ENCODE measurements at places on chromosomes 7 and 10.
A peak's percentile ranks its signal among the peaks of the same experiment; 100 is the strongest.

DNA sequence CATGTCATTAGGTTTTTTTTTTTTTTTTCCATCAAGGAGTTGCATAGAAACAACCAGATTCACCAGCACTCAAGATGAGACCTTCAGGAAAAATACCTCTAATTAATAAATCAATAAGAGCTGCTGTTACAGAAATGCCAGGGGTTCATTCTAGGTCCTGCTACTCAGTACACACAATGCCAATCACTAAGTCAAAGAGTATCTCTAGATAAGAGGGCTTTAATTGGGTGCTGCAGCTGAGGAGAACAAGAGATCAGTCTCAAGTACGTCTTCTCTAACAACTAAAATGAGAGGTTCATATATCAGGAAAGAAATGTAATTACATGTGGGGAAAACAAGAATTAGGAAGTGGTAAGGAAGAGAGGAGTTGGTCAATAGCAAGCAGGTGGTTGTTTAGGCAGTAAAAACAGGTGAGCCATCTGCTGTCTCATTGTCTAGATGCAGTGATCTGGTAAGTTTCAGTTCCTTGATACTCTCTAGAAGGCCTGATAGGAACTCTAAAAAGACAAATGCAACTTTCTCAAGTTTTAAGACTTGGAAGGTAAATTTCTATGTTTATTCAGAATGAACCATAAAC is 272.9 kb upstream of the ZWINT start:
- DNase-seq, result no peak

GRCh38 chr10:30467651-30468338 is 33.8 kb downstream of the MAP3K8 start:
- DNase-seq, result no peak

DNA sequence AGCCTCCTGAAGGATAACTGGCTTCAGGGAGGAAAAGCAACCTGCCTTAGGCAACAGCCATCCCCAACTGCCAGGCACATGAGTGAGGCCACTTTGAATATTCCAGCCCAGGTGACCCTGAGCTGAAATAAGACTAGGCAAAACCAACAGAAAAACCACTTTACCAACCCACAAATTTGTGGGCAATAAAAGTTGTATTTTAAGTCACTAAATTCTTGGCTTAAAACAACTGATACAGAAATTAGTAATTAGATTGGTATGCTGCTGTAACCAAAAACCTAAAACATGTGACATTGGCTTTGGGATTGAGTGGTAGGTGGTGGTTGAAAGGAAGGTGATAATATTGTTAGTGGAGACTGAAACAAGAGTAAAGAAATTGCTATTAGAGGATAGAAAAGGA is 39.9 kb downstream of the ABCB4 start:
- DNase-seq, result no peak

GRCh38 chr7:90618876-90619275 is 22.8 kb downstream of the CDK14 start:
- no peak for DNase-seq

GRCh38 chr10:49280001-49280408 is 19.0 kb upstream of the C10orf71 start:
- no peak for DNase-seq

DNA sequence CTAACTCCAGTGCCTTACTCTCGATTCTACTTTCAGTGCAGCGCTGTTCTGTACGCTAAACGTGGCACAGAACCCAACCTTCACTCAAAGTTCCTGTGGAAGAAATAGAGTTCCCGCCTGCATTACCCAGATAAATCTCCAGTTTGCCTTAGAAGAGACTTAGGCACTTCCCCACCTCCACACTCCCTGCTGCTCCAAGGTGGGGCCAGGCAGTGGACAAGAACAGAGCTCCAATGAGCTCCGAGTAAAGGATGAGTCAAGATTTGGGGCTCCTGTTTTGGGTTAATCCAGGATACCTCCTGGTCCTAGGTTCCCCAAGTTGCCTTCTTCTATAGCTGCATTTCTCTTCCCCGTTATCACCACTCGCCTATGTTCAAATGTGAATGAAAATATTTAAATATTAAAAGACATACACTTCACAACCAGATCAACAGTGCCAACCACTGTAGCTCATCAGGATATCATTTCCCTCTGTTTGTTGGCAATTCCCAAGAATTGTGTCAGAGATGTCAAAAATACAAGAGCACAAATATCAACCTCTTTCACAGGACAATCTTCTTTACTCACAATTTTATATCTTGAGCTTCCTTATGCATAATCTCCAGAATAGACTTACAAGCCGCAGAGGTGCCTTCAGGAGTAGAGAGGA is 48.0 kb downstream of the MALSU1 start:
- no peak for DNase-seq

DNA sequence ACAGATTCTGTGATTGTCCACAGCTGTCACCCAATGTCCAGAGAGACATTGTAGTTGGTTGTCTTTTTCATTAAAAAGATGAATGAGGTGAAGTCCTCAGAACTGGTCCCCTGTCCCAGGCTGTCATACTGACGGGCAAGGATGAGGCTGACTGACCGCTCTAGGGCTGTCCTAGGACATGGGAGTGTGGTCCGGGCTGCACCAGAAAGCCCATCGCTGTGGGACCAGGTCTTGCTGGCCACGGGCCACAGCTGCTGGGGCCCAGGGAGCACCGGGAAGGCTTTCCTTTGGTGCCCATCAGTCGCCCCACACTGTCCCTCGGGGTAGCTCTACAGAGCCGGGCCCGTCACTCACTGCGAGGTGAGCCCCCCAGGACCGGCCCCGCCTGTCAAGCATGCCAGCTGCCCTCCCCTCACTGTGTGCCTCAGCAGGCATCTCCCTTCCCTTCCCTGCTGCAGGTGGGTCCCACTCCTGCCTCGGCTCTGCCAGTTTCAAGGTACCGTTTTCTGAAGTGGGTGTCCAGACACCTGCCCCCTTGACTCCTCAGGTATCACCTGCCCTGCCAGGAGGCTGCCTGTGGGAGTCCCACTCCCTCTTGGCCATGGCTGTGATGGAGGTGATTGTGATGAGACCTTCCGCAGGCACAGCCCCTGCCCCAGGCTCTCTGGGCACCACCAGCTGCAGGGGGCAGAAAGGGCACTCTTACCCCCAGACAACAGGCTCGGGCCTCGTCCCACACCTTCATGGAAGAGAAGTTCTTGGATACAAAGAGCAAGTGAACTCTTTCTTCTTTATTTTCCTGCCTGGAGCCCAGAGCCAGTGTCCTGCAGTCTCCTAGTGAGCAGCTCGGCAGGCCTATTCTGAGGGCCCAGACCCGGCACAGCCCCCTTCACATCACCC is 21.7 kb downstream of the LRRC27 start:
- no peak for DNase-seq

GRCh38 chr7:20019757-20020432 is 197.3 kb downstream of the MACC1 start:
- DNase-seq, result no peak

DNA sequence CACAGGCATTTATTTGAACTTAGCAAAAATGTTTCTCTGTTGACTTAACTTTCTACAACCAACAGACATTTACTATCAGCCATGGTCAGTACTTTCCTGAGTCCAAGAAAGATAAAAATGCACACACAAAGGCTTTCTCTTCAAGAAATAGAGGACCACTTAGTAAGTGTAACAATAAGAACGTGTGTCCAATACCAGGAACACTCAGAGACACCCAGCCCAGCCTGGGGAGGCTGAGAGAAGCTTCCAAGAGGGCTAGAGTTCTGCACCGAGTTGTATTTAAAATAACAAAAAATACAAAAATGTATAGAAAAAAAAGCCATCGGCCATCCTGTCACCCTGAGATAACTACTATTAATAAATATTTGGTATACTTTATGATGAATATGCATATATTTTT is 35.8 kb downstream of the VSTM4 start:
- DNase-seq, result no peak

- DNase-seq, result no peak
Observed at GRCh38 chr7:24910551-24911212, 69.3 kb downstream of the OSBPL3 start.

- DNase-seq, result no peak
Observed at GRCh38 chr7:150947241-150947745, 30.8 kb downstream of the KCNH2 start.

DNA sequence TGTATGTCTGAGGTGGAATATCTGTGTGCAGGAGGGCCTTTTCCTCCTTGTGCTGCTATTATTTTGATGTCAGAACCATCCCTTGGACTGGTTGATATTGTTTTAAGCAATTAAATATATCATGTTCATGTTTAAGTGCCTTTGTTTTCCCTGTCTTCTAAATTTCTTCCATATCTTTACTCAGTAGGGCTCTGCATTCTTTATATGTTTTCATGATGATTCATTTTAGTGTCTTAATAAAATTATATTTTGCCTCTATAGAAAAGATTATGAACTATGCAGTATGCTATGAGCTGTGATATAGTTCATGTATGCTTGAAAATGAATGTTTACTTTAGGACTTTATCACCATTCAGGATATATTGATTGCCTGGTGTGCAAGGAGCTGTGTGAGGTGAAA is 34.8 kb downstream of the AHR start:
- no peak for DNase-seq

DNA sequence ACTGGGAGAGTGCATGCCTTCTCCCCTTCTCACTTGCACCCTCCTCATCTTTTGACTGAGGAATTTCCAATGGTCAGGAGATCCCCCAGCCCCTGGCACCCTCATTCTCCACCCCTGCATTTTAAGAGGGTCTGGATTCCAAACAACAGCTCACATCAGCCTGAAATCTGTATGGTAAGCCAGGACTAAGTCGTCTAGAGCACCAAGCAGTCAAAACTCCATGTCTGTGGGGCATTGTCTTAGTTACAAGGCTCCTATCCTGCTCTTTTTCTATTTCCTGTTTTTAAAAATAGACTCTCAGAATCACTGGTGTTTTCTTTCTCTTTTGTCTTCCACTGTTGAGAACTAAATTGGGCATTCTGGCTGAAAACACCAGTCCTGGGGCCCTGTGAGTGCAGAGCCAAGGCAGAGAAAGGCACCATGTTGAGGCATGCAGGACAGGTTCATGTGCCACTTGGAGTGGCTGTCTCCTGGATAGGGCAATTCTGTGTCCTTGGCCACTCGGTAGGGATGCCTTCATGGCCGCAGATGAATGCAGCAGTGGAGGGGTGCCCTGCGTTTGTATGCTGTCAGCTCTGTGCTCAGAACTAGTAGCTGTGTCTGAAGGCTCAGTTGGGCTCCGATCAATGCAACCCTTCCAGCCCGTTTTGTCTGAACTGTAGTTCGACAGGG is 216.6 kb upstream of the YAE1 start:
- DNase-seq, result no peak

DNA sequence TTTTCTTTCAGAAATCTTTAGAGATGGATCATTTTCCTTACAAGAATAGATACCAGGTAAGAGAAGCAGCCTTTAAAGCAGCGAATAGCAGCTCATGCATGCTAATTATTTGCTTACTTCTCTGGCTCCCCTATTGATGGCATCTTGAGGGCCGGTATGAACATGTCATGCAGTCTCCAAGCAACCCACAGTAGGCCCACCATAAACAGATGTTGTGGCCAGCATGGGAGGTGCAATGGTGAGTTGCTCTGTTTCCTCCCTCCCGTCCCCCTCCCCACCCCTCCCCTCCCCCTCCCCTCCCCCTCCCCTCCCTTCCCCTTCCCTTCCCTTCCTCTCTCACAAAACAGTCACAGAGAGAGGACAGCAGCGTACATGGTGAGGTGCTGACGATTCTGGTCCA is 9.7 kb upstream of the ZNF273 start:
- DNase-seq, result no peak

DNA sequence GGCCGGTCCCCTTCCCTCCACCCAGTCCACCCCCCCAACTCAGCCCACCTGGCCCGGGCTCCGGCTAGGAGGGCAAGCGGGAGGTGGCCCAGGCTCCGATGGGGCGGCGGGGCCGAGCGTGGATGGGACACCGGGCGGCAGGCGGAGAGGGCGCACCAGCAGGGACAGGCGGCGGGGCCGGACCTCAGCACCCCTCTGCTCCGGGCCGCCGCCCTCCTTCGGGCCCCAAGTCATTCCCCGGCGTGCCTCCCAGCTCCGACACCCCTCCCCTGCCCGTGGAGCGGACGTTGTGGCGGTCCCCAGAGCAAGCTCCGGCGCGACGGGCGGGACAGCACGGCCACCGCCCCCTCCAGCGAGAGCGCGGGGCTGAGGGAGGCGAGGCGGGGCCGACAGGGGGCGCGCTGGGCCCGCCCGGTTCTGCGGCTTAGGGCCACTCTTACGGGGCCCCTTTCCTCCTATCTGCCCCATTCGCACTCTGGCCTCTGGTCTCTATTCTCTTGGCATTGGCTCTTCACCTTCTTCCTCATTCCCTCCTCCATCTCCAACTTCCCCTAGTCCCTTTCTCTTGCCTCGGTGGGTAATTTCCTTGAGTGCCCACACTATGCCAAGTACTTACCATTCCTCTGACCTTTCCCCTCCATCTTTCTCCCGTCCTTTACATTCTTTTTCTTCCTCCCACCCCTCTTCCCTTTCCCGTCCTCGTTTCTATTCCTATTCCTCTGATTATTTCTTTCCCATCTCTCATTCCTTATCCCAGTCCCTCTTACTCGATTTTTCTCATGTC is 701 bp upstream of the GBX1 start:
- no peak for DNase-seq

- DNase-seq, result no peak
Observed at GRCh38 chr7:22200238-22200637, 156.7 kb downstream of the RAPGEF5 start.

- DNase-seq, result no peak
Observed at GRCh38 chr10:5958675-5959074, 18.7 kb downstream of the IL15RA start.

DNA sequence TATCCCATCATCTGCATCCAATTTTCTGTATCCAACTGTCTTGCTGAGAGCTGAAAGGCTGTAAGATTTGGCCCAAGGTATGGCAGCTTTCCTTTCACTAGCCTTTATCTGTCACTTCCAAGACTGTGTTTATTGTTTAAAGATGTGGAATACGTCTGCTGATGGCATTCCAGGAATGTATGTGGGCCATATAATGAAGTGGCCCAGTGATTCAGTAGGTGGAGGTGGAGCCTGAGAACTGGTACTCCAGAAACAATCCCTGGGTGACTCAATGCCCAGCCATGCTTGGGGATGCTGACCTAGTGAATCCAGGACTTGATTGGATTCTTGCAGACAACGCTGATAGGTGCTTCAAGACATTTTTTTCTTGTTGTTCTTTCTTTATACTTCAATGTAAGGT is 13.5 kb downstream of the NEUROD6 start:
- DNase-seq, result no peak

- no peak for DNase-seq
Observed at GRCh38 chr7:98879198-98879978, 1.1 kb downstream of the TRRAP start.

- DNase-seq, result no peak
Observed at GRCh38 chr7:150335774-150336112, 5.7 kb downstream of the RARRES2 start.

- no peak for DNase-seq
Observed at GRCh38 chr7:28606421-28606820, 194.1 kb downstream of the CREB5 start.

- DNase-seq, result no peak
Observed at GRCh38 chr10:74164716-74165529, 13.9 kb downstream of the ADK start.

DNA sequence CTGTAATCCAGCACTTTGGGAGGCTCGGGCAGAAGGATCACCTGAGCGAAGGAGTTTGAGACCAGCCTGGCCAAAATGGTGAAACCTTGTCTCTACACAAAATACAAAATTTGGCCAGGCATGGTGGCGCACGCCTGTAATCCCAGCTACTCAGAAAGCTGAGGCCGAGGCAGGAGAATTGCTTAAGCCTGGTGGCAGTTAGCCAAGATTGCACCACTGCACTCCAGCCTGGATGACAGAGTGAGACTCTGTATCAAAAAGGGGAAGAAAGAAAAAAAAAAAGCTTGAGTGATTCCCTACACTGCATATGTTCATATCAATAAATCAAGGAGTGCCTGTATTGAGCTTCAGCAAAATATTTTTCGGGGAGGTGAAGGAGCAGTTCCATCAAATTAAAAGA is 45.8 kb upstream of the SRRM3 start:
- DNase-seq, result peak; percentile 46

GRCh38 chr10:83987216-83987615 is 152.1 kb upstream of the GHITM start:
- DNase-seq, result no peak
